Stimulated activated CD4-positive, alpha-beta T cell treated with anti-CD3 and anti-CD28 coated beads, Interleukin-12 subunit alpha, Interleukin-12 subunit beta, amount 100 ng/mL, for 4 hours (primary cell): ENCODE measurements at places on chromosomes 2 and 18.

- peak; percentile 53 for DNase-seq
Observed at GRCh38 chr2:11753886-11754699, 7.7 kb downstream of the LPIN1 start.

- DNase-seq: peak; percentile 8
Observed at GRCh38 chr2:27086724-27087593, at the start of gene KHK. KHK (plus strand) TSS chr2:27086772; CDS start chr2:27087260, 488 bp downstream.

- peak; percentile 45 for DNase-seq
Observed at GRCh38 chr2:232325324-232326273, 53.0 kb upstream of the ALPP start.

DNA sequence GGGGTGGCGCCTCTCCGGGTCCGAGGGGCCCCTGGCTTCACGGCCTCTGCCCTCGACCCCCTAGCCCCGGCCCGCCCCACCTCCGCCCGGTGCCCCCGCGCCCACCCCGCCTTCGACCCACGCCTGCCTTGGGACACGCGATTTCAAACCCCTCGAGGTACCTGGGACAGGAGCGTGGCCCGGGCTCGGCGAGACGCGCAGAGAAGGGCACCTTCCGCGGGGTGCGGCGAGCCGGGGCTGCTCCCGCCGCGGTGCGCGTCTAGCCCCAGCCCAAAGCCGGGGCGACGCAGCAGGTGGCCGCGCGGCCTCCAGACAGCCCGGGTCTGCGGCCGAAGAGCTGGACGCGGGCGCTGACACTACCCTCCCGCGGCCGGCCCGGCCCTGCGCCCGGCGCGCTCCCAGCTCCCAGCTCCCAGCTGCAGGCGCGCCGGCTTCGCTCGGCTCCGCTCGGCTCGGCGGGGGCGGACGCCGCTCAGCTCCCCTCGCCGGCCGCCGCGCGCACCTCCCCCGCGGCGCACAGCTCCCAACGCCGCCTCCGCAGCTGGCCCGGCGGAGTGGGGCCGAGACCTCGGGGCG, at the start of gene CRACDL:
TSS of gene CRACDL (minus strand) at position 449 of the 576 bp plus-strand sequence. CDS start 89,425 bp downstream, outside the sequence.
- DNase-seq: no peak

DNA sequence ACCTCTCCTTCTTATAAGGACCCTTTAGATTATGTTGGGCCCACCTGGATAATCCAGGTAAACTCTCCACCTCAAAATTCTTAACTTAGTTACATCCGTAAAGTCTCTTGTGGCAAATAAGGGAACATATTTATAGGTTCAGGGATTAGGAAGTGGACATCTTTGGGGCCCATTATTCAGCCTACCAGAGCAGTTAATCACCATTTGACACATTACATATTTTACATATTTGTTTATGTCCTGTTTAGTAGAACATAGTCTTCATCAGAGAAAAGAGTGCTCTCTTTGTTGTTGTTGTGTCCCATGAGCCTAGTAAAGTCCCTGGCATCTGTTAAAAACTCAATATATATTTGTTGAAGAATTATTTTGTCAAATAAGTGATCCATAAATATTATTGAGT, 134.0 kb upstream of the SPATS2L start:
- no peak for DNase-seq

GRCh38 chr2:26017464-26018183, 16.3 kb upstream of the RAB10 start:
- DNase-seq: no peak

GRCh38 chr2:20191714-20192569, 33.0 kb downstream of the SDC1 start:
- DNase-seq: no peak

- no peak for DNase-seq
Observed at GRCh38 chr2:234979204-234980167, 27.7 kb downstream of the SH3BP4 start.

DNA sequence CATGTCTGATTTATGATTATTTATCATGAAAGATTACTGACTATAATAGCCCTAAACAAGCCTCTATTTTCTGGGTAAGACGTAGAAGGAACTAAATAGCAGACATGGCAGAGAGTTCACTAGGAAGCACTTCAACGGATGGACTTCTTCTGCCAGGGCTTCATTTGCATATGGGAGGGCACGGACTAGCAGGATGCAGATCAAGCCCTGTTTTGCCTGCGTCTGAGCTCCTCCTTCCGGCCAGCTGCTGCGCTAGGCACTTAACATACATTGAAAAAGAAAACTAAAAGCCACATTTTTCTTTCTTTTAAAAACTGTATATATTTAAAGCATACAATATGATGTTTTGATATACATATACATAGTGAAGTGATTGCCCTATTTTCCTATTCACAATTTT, 340.0 kb upstream of the MEX3C start:
- no peak for DNase-seq

GRCh38 chr2:85724731-85725181, 29.0 kb upstream of the ATOH8 start:
- no peak for DNase-seq

- no peak for DNase-seq
Observed at GRCh38 chr2:216519154-216519762, 20.6 kb downstream of the RPL37A start.

GRCh38 chr2:24363301-24363700, 3.0 kb upstream of the ITSN2 start:
- no peak for DNase-seq

DNA sequence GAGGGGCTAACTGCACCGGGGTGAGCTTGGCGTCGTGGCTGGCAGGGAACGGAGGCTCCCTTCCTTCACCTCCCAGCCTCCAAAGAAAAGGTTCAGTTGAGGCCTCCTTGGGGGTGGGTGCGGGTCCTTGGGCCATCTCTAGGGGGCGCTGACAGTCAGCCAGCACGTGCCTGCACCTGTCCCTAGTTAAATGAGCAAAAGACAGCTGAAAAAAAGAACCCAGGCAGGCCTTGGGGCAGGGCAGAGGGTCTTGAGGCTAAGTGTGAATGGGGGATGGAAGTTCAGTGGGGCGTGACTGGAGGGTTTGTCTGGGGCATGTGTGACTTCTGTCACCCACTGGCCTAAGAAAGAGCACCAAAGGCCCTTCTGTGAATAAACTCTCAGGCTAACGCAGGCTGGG, 56.4 kb downstream of the ZFP36L2 start:
- peak; percentile 57 for DNase-seq

DNA sequence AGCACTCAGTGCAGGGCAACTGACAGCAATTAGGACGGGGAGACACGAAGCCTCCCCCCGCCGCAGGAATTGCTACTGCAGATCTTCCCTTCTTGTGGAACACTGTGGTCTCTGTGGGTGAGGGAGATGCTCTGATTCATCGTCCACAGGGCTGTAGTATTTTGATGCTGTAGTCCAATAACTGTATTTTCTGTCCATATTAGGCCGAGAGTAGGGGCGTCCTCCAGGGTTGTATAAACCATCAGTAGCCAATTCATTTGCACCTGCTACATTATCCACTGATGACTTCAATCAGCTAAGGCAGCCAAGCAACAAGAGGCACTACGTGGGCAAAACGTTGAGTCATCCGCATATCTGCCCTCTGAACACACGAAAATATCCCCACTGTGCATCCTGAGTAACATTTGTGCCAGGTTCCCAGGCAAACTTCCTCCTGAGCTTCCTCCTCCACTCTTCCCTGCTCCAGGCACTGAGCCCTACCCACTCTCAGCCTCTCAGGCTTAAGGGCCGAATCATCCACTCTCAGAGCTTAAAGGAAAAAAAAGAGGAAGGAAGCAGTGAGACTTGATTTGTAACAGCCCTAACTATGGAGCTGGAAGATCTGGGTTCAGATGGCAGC, 62.1 kb downstream of the LBH start:
- DNase-seq: no peak

DNA sequence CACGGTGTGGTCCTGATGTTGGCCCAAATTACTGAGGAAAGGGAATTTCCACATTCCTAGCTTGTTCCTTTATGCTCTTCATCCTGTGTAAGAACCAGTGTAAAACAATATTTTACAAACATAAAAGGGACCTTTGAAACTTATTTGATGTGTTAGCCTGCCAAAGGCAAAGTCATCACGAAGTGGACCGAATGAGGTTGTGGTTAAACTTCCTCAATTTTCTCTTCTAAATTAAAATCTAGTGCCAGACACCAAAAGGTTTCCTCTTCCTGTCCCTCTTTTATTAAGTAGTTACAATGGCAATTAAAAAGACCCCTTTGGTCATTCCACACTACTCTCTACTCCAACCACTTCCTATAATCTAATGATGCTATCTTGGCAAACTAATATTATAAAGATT, 279.8 kb downstream of the AFF3 start:
- no peak for DNase-seq

DNA sequence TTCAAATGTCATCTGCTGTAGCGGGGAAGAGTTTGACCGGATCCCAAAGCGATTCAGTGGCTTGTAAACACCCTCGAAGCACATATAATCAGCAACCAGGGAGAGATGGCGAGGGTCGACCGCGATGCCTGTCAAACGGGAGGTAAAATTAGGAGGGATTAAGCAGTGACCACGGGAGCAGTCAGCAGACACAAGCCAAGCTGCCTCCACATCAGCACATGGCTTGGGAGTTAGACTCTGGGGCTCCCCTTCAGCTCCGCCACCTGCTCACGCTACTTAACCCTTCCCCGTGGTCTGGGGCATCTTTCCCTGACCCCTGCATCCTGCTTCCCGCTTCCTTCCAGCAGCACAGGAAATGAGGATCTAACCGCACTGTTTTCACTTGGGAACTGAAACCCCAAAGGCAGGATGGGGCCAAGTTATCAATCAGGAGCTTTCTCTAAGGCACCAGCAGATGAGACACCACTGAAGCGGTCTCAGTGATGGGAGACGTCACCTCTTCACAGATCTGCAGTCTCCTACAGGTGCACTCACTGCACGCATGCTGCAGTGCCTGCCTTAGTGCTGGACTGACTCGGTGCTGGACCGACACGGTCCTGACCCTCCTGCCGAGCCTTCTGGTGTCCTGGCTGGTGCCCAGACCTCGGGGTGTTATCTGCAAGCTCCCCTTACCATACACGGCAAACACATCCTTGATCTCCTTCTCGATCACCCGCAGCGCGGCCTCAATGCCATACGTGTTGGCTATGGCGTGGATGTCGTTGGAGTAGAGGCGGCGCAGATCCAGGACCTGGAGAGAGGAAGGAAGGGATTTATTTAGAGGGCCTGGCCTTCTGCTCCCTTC, 77.5 kb downstream of the POLR1A start:
- DNase-seq: no peak

DNA sequence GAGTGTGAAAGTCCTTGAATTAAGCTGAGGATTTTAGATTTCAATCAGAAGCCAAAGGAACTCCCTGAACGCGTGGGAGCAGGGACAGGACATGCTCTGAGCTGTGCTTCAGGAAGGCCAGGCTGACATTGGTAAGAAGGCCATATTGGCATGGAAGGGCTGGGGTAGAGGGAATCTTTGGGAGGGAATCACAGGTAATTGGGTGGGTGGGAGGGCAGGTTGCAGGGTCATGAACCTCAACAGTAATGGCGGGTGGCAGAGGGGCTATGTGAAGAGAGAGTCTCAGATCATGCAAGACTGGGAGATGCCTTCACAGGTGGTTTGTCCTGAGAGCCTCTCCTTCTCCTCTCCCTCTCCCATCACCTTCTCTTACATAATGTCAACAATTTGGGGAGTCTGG, 18.6 kb upstream of the CELF4 start:
- no peak for DNase-seq

GRCh38 chr2:214311031-214311533, 99.8 kb upstream of the VWC2L start:
- DNase-seq: no peak

GRCh38 chr2:148971547-148971946, 67.0 kb upstream of the LYPD6B start:
- no peak for DNase-seq

DNA sequence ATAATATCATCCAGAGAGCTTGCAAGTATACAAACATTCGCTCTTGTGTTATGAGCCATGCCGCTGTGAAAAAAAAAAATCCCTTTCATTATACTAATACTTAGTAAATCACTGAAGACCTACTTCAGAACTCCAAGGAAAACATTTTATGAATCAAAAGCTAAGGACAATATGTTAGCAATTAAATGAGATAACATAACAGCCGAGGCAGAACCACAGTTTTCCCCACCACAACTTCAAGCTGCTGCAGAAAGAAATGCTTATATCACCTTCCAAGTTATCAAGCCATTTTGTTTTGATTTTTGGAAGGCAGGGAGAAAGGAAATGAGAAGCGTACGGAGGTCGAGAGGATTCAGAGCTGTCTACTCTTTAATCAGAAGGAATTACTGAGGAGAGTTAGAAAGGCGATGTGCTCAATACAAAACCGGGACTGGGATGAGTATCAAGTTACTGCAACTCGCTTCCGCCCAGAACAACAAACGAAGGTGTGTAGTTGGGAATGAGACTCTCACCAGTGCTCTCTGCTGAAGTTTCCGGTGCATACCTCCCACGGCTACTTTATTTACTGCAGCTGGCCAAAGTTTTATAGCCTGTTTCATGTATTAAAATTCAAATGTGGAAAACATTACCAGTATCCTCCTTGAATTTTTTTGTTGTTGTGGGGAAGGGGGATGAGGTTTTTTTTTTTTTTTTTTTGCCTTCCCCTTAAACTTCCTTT, 292.2 kb upstream of the CCDC68 start:
- no peak for DNase-seq

DNA sequence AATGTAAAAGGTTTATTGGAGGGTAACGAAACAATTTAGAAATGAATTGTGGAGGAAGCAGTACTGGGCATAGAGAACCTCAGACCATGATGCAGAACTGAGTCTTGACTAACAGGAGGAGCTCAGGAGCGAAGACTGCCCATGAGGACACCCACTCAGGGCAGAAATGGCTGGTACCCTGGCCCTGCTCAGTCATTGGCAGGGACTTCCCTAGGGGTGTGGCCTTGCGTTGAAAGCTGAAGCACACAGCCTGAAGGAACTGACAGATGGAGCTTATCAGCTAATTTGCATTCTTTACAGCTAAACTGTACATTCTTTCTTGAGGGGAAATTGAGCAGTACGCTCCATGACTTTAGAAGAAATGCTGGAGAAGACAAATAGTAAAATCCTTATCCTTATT, 57.1 kb downstream of the PDK1 start:
- no peak for DNase-seq

DNA sequence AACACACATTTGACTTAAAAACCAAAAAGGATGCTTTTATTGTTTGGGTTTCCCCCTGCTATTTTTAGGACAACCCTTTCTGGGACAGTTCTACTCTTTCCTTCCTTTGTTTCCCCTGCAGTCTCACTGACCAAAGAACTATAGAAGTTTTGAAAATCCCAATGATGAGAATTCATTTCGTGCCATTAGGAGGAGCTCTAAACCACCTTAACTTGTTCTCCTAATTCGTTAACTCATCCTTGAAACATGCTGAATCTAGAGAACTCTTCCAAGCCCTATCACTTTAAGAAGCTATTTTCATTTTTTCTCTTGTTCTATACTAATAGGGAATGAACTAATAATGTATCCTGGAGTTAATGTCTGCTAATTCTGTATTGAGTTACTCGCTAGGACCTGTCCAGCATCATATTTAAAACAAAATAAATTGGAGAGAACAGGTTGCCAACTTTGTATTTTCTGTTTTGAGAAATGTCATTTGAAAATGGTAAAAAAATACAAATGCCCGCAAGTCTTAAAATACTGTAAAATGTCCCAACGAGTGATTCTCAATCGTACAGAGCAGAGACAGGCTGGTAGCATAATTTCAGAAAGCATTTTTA, 62.9 kb downstream of the AFTPH start:
- no peak for DNase-seq
